Activated T-helper 9 cell treated with anti-CD3 and anti-CD28 coated beads, Interleukin-2, amount 50 U/mL, for 16 hours (primary cell): ENCODE measurements at places on chromosomes 1 and 21.

- no peak for DNase-seq
Observed at GRCh38 chr1:240496356-240496755, 115.6 kb downstream of the GREM2 start.

DNA sequence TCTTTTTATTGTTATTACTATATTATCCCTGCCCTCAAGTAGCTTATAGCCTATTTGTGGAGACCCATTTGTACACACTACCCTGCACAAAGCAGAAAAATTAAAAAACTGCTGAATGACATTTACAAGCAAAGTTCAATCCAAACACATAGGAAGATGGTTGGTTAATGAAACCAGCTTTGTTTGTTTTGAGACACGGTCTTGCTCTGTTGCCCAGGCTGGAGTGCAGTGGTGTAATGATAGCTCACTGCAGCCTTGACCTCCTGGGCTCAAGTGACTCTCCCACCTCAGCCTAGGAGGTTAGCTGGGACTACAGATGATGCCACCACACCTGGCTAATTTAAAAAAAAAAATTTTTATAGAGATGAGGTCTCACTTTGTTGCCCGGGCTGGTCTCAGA, 31.6 kb downstream of the TGFB2 start:
- no peak for DNase-seq

- DNase-seq: no peak
Observed at GRCh38 chr1:201357211-201357610, 20.3 kb downstream of the TNNT2 start.

GRCh38 chr1:46543761-46544560, 7.5 kb downstream of the KNCN start:
- no peak for DNase-seq

- no peak for DNase-seq
Observed at GRCh38 chr1:160618763-160619274, 28.0 kb downstream of the SLAMF1 start.

DNA sequence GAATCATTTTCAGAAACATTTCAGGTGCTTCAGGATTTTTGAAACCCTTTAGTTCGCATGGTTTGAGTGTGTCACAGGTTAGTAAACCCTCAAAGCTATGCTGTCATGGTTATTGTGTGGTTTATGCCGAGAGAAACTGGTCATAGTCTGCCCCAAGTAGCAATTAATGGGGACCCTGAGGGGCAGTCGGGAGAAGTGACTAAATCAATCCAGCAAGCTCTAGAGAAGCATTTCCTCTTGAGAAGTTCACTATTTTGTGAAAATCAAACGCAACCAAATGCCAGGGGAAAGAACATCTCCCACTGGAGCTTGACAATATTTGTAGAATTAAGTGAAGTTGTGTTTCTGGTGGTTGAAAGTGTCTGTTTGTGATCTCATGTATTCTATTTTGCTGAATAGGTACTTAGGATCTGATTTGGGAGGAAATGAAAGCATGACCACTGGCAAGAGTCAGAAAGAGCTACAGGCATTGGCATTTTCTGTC, 63.0 kb upstream of the BACH1 start:
- DNase-seq: no peak

- DNase-seq: no peak
Observed at GRCh38 chr1:180501865-180502360, 464 bp downstream of the ACBD6 start.

- DNase-seq: no peak
Observed at GRCh38 chr1:1366699-1367066, 8.3 kb downstream of the AURKAIP1 start.

DNA sequence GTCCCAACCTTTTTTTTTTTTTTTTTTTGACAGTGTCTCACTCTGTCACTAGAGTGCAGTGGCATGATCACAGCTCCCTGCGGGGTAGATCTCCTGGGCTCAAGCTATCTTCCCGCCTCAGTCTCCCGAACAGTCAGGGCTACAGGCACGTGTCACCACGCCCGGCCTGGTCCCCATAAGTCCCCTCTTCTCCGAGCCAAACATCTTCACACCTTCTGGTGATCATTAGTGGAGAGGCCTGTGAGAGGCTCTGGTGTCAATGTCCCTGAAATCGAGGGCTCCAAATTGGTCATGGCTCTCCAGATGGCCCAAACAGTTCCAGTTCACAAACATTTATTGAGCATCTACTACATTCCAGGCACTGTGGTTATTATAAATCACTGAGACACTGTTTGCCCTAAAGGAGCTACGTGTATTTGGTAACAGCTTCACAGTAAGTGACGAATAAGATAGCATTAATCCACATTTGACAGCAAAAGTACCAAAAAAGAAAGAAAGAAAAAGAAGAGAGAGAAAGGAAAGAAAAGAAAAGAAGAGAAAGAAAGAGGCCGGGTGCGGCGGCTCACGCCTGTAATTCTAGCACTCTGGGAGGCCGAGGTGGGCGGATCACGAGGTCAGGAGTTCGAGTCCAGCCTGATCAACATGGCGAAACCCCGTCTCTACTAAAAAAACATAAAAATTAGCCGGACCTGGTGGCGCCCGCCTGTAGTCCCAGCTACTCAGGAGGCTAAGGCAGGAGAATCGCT, 867 bp upstream of the TIMM17A start:
- DNase-seq: no peak

- peak; percentile 28 for DNase-seq
Observed at GRCh38 chr1:28329395-28330153, 734 bp downstream of the MED18 start.

GRCh38 chr1:230506451-230506850, 80.3 kb upstream of the PGBD5 start:
- DNase-seq: no peak

GRCh38 chr1:214401666-214402065, 120.7 kb downstream of the SMYD2 start:
- no peak for DNase-seq

DNA sequence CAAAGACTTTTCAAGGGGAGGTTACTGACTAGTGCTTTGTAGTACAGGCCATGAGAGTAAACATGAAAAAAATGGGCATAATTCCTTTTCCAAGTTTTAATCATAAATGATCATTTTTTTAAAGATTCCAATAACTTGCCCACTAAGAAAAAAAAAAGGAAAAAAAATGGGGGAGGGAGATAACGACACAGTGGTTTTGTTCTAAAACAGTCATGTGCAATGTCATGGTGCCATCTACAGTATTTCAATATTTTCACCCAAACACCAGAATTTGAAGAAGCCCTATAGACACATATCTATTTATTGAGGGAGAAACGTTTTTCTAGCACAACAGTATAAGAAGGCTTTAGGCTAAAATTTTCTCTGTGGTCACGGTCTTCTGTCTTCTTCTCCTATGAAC, 250.2 kb downstream of the LTN1 start:
- DNase-seq: no peak

DNA sequence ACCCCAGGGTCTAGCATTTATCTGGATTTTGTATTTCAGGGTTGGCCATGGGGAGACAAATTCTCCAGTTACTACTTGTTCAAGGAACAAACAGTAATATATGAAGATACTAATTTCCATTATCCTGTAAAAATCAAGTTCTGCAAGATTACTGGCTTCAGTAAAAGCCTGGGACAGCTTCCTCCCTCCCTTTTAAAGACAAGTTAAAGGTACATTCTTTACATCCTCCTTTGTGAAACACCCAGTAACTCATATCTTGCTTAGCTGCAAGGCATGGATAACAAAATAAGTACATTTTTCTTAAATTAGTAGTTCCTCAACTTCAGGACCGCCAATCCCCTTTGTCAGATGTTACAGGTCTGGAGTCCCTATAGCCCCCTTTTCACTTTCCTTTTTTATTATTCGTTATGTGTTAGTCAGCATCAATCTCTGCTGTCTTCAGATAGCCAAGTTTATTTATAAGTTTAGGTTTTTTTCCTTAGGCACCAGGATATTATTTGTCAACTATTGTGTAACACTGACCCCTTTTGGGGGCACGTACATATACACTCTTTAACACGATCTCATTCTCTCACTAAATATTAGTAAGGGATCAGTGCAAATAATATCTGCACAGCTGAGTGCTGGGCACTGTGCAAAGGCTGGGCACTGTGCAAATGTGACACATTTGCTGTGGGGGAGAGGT, 9.8 kb downstream of the ERRFI1 start:
- DNase-seq: no peak

GRCh38 chr1:51644533-51645197, 27.8 kb downstream of the OSBPL9 start:
- no peak for DNase-seq

DNA sequence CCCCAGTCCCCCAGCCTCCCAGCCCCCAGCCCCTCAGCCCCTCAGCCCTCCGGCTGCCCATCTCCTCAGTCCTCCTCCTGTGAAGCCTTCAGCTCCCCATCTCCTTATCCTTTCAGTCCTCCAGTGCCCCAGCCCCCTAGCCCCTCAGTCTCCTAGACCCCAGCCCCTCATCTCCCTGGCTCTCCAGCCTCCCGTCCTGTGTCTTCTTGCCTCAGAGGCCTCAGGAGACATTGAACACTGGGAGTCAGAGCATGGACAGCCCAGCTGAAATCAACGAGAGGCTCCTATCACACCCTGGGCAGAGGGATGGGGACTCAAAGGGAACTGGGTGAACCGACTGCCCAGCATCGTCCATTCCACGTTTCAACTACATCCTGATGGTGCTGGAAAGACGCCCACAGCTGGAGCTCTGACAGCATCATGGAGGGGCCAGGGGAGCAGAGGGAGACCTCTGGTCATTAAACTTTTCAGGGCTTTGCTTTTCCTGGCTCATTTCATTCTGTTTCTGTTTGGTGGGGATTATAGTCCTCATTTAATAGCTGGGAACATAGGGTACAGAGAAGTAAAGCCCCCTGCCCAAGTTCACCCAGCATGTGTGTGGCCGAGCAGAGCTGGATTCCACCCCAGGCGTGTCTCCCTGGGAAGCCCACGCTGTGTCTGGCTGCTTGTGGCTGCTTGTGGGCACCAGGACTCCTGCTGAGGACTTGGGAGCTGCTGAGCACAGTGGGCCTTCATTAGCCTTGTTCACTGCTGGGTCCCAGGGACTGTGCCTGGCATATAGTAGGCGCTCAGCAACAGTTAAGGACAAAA, 396.7 kb downstream of the PTPRU start:
- no peak for DNase-seq

DNA sequence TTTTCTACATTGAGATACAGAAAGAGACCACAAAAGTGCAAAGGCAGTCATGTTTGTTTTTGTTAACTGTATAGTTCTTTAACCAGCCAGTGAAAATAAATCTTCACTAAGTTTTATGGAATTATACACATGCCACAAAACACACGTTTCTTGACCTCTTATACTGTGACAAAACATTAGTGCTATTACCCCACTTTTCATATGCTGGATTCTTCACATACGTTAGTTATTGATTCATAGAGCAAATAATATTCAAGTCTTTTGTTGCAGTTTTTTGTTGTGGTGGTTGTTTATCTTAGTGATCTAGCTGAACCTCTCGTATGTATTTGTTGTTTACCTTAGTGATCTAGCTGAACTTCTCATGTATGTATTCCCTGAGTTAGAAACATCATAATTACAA, 28.0 kb downstream of the LYPLAL1 start:
- DNase-seq: no peak

DNA sequence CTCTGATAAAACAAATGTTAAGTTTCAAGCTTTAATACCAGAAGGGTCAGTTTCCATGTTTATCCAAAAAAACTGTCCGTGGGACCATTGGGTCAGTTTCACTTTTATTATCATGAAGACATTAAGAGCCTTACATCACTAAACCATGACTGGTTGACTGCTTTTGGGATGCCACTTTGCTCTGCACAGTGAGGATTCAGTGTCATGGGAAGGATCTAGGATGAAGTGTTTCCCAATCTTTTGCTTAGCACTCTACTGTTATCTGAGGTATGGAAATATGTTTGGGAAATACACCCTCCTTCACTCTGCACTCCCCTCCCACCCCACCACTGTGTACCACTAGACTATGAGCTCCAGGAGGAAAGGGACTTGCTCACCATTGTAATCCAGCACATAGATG, 16.3 kb downstream of the RPS6KC1 start:
- DNase-seq: no peak

DNA sequence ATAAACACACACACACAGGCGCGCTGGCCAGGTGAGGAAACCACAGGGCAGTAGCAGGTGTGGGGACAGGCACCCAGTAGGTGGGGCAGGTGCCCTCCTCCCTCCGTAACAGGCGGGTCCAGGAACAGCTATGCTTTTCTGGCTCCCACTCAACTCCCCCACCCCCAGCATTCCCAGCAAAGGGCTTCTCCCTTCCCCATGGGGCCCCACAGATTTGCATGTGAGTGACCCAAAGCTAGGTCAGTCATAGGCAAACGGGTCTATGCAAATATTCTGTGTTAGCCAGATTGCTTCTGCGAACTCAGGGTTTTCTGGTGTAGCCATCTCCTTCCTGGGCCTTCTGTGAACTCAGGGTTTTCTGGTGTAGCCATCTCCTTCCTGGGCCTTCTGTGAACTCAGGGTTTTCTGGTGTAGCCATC, 114.2 kb downstream of the SIK1 start:
- DNase-seq: no peak

DNA sequence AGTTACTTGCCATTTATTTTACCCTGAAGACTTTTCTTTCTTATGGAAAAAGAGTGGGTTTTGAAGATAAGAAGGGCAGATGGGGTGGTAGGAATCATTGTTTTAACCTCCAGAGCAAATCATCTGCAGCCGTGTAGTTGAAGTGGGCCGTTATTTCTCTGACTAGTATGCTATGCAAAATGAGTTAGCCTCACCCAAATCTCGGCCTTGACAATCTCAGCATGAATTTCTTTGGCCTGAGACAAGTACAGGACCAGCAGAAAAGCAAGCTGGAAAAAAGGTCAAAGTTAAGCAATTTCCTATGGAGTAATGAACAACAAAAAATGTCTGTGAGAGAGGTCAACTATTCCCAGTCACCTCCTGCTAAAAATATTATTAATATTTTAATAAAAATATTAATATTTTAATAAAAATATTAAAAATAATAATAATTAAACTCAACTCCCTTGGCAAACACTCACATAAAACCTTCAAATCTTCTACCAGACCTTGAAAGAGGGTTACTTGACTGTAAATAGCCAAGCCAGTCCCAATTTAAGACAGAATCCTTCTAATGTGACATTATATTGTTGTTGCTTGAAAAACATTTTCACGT, 6.8 kb upstream of the TEKT2 start:
- DNase-seq: no peak

GRCh38 chr1:62068978-62069377, 125.7 kb upstream of the L1TD1 start:
- DNase-seq: no peak

GRCh38 chr1:117605164-117605773, 579 bp upstream of the TENT5C start:
- no peak for DNase-seq

GRCh38 chr1:153800516-153800915, 25.3 kb downstream of the SLC27A3 start:
- no peak for DNase-seq

DNA sequence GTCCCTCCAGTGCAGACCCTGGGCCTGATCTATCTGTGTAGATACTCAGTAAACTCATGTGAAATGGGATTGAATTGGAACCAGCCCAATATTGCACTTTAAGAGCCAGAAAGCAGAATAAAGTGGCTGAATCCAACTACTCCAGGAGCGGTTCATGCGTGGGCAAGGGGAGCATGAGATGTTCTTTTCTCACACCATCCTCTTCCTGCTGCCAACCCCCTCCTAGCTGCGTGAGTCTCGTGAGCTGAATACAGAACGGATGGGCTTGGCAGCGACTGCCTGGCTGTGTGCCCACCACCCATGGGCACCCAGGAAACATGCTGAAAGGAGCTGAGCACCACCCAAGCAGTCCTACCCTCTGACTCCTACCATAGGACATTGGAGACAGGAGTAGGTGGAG, 128.3 kb downstream of the ELAVL4 start:
- DNase-seq: no peak
